ENCODE measurements at places on chromosomes 5 and 9.

DNA sequence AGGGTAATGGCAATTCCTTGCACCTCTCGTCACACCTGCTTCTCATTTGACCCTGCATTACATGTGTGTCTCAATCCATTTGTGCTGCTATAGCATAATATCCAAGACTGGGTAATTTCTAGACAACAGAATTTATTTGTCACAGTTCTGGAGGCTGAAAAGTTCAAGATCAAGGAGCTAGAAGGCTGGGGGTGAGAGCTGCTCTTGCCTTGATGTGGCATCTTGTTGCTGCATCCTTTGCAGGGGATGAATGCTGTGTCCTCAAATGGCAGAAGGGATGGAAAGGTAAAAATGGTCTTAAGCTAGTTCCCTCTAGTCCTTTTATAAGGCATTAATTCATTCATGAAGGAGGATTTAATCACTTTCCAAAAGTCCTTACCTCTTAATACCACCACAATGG, 323.7 kb upstream of the RPS23 start:
- no peak for DNase-seq

DNA sequence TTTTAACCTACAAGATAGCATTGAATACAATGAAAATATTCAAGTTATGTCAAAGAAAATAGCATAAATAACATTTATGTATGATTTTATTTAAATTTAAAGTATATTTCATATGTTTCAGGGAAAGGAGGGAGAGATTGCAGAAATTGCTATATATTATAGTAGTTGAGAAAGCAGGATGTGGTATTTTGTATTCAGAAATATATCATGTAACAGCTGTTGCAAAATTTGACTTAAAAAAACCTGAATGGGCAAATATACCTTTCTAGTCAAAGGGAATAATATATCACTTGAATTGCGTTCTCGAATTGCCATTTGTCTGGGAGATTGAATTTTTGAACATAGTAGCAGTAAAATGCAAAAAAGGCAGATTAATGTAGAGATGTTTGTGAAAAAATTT, 80.6 kb downstream of the PAM start:
- no peak for DNase-seq

- DNase-seq, result no peak
Measured at GRCh38 chr9:17484906-17485305, 94.0 kb upstream of the SH3GL2 start.

DNA sequence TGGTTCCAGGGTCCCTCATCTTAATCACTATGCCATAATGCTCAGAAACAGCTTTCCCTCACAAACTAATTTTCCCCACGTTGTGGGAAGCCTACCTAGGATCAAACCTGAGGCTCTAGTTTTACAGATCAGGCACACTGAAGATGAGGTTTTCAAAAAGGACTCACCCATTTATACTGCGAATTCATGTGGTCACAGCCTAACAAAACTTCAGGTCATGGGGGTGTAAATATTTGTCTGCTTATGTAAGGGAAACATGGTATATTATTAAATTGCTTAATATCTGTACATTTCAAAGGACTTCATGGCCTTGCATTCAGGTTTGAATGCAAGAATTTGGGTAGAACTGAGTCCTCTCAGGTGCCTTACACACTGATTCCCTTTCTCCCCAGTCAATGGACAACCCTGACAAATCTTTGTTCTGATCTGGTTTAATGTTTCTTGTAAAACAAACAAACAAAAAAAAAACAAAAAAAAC, 12.1 kb downstream of the ZFAND5 start:
- DNase-seq, result no peak

- no peak for DNase-seq
Measured at GRCh38 chr5:40321514-40321913, 358.2 kb upstream of the PTGER4 start.

DNA sequence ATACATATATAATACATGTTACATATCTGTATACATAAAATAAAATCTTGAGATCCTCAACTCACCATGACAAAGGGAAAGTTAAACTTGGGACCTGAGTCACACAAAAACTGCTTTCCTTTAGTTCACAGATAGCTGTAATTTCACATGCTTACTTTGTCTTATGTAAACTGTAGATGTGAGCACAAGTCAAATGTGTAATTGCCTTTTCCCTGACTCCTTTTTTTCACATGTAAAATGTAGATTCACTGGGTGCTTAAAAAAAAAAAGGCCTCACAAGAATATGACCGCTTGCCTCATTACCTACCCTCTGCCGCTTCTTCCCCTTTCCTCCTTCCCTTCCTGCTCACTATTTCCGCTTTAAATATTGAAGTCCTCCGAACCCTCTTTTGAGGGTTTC, 21.9 kb upstream of the FAM169A start:
- DNase-seq, result no peak

- no peak for DNase-seq
Measured at GRCh38 chr9:110143950-110144545, 63.9 kb downstream of the C9orf152 start.

DNA sequence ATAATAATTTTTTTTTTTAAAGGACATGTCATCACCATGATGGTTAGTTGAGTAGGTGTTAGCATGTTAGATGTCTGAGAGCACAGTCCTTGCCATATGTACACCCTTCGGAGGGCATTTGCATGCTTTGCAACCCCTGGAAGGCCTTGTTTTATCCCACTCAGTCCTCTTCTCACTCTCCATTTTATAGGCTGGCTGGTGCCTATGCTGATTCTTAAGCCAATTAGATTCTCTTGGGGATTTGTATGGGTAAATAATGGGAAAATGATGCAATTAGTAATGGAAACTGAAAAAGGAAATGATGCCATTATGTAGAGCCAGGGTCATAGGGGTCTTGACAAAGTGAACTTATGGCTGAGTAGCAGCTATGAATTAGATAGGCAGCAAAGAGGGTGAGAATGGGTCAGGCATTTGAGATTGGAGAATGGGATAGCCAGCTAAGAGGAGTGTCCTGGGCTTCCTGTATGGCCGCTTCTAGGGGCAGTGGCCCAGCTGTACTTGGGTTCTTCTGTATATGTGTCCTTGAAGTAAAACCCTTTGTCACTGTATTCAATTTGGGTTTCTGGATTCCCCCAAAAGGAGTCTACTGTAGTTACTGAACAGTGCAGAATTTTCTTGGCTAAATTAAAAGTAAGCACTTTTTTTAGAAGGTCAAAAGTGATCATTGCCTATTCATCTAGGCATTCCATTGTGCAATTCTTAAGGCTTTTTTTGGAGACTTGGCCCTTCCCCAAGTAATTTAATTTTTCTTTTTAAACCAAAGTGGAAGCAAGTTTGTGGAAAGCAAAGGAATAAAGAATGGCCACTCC, 31.6 kb downstream of the LRRTM2 start:
- no peak for DNase-seq

DNA sequence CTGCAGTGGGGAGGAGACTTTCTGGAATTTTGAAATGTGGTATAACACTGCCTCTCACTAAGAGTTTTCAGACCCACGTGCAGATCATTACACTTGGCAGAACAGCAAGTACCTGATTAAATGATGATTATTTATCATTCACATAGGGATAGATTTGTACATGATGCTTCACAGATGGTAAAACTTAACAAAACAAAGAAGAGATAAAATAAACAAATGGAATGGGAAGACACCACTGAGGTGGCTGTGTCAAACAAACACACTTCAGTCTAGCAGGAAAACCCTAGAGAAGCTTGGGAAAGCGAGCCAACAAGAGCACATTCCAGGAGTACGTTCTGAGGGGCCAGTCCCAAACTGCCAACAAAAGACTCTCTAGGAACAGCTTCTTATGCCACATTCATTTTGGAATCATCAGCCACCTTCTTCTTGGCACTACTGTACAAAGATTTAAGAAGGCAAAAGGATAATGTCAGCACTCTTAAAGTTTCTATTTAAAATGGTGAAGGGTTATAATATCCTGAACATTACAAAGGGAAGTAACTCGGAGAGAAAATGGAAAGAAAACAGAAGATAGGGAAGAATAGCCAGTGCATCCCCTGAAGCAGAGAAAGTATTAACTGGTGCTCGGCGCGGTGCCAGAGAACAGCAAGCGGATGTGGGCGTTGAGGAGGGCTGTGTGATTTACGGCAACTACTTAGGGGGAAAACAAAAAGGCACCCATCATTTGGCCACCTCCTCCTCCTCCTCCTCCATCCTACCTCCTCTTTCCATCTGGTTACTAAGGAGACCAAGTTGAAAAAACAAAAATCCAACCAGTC, 1.6 kb downstream of the MED27 start:
- DNase-seq, result no peak

DNA sequence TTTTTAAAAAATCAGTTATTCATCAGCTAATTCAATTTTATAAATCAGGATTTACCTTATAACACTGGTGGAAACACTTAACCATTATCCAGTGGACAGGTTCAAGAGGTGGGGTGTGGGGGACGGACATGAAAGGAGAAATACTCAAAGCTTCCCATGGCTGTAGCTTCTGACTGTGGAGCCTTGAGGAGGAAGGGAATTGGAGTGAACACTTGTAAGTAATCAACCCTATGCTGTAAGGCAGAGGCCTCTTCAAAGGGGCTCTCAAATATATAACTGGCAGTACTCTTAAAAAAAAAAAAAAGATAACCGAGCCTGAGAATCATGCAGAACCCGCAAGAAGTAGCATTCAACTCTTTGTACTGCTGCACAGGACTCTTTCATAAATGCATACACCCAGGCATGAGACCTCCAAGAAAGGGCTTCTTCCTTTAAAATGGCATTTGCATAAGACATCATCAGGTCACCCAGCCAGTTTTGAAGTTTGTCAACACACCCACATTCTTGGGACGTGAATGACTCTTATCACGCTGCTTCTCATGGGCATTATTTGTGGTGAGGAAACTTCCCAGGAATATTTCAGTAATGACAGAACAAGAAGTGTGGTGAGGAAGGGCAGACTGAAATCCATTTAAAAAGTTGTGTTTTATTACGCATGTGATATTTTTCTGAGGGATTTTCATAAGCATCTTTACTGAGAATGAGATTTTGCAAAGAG, 8.1 kb downstream of the OSMR start:
- DNase-seq, result no peak

GRCh38 chr9:83182071-83182470, 119.1 kb upstream of the RASEF start:
- DNase-seq, result no peak

GRCh38 chr5:5145651-5146529, 5.8 kb downstream of the ADAMTS16 start:
- no peak for DNase-seq

GRCh38 chr5:140118302-140118936, 4.5 kb downstream of the PURA start:
- DNase-seq, result no peak

GRCh38 chr9:70120834-70121510, 77.3 kb downstream of the MAMDC2 start:
- no peak for DNase-seq

DNA sequence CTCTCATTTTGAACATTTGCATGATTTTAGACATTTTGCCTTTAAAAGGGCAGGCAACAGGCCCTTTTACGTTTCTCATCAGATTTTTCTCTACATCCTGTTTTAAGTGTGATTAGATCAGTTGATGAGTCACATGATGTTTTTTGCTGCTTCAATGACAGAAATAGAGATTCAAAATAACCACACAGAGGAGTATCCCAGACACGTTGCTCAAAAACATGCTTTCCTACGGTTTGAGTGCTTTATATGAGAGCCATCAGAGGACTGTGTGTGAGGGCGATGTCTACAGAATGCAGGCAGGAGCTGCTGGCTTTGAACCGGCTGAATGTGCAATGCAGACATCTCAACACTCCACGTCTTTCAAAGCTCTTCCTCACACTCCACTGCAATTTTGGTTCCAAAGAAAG, 42.1 kb downstream of the OTULIN start:
- no peak for DNase-seq

- peak; percentile 68 for DNase-seq
Measured at GRCh38 chr5:179803651-179804554, 2.8 kb downstream of the MGAT4B start.

- DNase-seq, result no peak
Measured at GRCh38 chr9:82555431-82556051, 507.4 kb downstream of the RASEF start.

DNA sequence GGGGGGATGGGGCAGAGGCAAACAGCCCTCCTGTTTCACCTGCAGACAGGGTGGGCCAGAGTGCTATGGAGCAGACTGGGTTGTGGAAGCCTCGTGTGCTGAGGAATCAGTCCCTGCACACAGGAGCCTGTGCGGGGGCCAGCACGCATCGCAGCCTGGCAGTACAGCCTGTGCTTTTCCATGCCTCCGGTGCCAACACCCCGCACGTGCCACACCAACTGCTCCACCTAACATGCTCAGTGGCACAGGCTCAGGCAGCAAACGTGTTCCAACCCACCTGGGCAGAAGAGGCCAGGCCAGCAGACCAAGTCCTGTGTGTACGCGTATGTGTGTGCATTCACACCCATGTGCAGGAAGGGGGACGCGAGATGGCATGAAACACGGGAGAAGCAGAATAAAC, 37.4 kb upstream of the FBXW11 start:
- DNase-seq, result no peak

DNA sequence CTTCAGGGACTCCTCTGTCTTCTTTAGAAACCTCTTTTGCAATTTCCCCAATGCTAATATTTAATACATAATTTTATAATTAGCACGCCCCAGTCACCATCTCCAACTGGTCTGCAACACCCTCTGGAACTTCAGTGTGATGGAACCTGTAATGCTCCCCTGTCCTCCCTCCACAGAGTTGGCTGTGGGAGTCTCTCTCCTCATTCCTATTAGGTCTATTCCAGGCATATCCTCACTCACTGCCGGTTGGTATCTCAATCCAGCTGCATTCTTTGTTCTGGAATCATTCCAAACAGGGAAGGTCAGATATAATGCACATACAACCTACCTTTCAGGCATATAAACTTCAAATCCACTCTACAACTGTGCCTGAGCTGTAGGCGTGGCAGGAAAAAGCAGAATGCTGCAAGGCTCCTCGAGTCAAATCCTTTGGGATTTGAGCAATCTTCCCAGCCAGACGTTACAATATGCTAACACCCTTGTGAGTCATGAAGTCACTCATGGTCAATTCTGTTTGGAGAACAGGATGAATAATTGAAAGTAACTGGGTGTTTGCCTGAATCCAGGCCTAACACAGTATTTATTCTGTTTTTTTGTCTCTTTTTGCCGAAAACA, 293.8 kb downstream of the CWC27 start:
- no peak for DNase-seq

GRCh38 chr5:38148021-38148625, 110.2 kb upstream of the EGFLAM start:
- no peak for DNase-seq

- DNase-seq, result no peak
Measured at GRCh38 chr5:173236531-173237142, 1.6 kb upstream of the NKX2-5 start.

- no peak for DNase-seq
Measured at GRCh38 chr5:34485768-34486030, 170.4 kb upstream of the RAI14 start.

Data from activated T-cell treated with anti-CD3 and anti-CD28 coated beads, Interleukin-2, amount 50 U/mL, for 24 hours (primary cell).